ENCODE measurements at places on chromosomes 2 and 18. TPM values are rescaled to one million over a fixed set of nuclear protein-coding genes. Genes with fewer than 3 reads are reported as not detected.

DNA sequence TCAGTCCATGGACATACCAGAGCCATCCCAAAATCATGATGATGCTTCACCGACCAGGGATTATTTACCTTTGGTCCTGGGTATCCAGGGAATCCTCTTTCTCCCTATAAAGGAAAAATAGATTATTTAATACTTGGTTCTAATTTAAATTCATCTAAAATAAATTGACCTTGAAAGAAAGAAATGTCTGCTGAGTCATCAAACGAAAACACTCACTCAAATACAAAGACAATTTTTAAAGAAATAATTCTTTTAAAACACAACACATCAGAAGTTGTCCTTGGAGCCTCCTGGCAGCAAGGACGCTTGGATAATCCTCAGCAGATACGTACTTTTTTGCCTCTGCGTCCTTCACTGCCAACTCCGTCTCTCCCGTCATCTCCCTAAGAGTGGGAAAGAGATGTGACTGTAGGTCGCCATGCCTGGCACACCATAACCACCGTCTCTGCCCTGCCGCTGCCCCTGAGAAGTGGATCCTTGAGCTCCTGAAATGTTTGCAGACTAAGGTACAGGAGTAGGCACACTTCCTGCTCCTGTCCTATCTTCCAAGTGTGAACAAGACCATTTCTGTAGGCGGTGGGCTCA lies 65.6 kb downstream of the COL6A3 start:
- no peak for DNase-seq

DNA sequence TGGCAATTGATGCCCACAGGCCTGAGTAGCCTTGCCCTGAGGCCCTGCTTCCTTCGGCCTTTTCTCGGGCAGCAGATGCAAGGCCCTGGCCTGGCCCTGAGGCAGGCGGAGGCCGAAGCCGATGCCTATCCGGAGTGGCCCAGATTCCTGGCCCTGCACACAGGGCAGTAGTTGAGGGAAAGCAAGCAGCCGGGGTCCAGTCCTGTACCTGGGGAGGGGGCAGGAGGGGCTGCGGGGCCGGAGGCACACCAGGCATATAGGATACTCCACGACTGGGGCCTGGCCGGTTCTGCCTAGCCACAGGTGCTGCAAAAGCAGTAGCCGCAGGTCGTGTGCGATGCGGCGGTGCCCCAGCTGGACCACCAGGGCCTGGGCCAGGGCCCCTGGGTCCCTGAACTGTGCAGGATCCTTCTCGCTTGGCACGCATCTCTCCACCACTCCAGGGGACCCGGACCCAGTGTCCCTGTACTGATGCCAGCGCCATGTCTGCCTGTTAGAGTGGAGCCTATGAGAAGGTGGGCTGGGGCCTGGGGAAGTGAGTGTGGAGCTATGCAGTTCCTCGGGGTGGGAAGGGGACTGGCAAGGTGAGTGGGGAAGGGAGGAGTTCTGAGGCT lies 1.8 kb downstream of the PRR30 start:
- DNase-seq, result no peak

- DNase-seq, result no peak
Measured at GRCh38 chr2:232325324-232326273, 53.0 kb upstream of the ALPP start.

- no peak for DNase-seq
Measured at GRCh38 chr2:61448229-61448628, 22.7 kb downstream of the USP34 start.

Gene DSEL
- polyA plus RNA-seq, result 23.2 TPM
